Activated CD4-positive, alpha-beta T cell treated with anti-CD3 and anti-CD28 coated beads, Interleukin-2, amount 50 U/mL, for 48 hours (primary cell): ENCODE measurements at places on chromosomes 1 and 21.
A peak's percentile ranks its signal among the peaks of the same experiment; 100 is the strongest.

DNA sequence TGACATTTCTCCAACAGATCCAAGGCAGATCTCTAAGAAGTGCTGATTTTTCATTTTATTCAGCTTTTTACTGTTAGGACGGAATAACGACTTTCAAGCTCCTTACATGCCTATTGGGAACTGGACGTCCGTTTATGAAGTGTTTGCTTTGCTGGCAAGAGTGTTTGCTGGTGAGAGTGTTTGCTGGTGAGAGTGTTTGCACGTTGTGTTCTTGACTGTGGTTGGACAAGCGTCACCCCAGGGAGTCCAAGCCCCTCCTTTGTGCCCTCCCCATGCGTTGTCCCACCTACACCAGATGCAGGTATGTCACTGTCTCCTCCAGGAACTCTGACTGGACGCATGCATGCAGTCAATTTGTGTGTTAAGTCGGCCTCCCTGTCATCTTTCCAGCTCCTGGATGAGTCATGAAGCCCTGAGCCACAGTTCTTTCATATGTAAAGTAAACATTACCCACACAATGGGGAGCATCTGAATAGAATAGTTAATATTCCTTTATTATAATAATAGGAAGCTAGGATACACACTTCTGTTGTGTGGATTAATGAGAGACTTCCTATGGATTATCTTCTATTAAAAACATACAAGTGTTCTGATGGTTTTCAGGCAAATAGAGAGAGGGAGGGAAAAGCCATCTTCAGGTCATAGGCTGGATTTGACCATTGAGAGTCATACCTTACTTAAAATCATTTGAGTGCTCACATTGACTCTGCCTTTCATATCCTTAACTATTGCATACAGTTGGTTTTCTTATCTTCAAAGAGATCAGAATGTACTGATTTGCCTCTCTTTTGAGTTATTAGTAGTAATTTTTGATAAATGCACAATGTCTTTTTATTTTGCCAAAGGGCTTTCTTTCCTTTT lies 119.2 kb downstream of the GALNT2 start:
- DNase-seq = peak; percentile 21

DNA sequence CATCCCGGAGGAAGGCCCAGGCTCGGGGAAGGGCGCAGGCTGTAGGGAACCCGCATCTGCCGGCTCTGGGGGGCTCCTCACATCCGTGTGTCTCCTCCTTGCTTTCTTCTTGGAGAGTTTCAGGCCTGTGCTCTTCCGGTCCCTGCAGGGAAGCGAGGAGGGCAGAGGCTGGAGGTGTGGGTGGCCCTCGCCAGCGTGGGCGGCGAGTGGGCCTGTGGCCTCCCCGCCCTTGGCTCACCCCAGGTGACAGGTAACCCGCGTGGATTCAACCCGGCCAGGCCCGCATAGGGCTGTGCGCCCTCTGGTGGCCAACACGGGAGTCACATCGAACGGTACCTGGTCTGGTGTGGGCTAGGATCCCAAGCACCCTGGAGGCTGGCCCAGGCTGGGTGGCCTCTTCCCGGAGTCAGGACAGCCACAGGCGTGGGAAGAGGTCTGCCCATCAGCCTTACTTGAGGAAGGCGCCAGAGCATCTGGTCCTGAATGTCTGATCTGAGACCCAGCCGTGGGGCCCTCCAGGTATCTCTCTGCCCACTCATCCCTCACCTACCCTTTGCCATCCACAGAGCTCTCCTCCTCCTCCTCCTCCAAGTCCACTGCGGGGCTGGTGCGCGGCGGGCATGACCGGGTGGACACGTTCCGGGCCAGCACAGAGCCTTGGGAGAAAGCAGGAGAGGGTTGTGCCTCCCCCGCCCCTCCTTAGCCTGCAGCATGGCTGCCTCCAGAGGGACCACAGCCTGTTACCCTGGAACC lies 9.6 kb upstream of the TNFRSF25 start:
- DNase-seq = peak; percentile 78

- no peak for DNase-seq
Observed at GRCh38 chr21:27154451-27155129, 187.7 kb upstream of the ADAMTS5 start.

GRCh38 chr21:30234643-30235042 lies 18.7 kb upstream of the CLDN8 start:
- no peak for DNase-seq

DNA sequence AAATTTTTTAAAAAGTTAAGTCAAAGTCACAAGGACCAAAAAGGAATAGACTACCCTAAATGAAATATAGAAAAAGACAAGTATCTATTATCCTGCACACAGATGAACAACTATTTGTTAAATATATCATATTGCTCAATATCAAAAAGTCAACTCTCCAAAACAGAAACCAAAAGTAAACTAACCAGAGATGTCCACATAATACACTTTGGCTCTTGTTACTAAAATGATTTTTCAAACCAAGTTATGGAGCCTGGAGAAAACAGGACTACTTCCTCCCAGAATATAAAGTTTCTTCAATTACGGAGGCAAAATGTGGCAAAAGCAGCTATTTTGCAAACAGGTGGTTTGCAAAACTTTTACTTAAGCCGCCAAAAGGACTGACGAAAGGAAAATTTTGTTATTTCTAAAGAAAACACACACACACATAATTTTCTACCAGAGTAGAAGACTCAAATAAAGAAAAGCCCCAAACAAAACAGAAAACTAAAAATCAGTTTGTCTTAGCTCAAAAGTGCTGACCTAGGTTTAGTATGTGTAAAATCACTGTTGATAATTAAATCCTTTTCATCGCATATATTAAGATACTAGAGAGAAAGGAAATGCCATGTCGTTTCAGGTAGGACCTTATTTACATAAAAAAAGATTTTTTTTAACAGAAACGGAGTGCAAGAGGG lies 1.1 kb downstream of the DPYD start:
- no peak for DNase-seq

- no peak for DNase-seq
Observed at GRCh38 chr1:22286491-22286890, 143.6 kb upstream of the WNT4 start.

DNA sequence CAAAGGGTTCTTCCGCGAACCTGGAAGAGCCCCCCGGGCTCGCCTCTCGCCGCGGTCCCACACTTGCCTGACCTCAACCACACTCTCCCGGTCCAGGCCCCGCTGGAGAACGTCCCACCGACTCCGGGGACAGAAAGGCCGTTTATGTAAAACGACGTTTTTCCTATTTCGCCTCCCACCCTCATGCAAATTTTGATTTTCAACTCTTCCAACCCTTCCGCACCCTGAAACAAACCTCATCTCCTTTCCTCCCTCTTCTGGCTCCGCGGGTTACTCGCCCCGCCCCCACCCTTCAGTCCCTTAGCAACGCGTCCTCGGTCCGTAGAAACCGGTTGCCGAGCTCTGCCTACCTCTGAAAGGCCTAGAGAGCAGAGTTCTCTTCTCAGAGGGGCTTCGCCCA lies at the start of gene C1orf141:
C1orf141 (minus strand) TSS at position 276 of the 400 bp plus-strand sequence. CDS start 7,730 bp downstream, outside the sequence.
- peak; percentile 26 for DNase-seq

- DNase-seq = peak; percentile 5
Observed at GRCh38 chr1:46102769-46103476, 29.5 kb downstream of the PIK3R3 start.

- DNase-seq = no peak
Observed at GRCh38 chr1:167429612-167430011, 88.7 kb downstream of the CD247 start.

DNA sequence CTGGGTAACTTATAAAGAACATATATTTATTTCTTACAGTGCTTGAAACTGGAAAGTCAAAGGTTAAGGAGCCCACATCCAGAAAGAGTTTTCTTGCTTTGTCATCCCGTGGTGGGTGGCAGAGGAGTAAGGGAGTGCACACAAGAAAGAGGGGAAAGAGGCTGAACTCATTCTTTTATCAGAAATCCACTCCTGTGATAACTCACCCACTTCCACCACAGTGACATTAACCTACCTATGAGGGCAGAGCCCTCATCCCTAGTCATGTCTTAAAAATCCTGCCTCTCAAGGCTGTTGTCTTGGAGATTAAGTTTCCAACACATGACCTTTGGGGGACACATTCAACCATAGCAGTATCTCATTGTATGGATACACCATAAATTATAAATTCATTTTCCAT lies 32.5 kb upstream of the RGS4 start:
- no peak for DNase-seq

DNA sequence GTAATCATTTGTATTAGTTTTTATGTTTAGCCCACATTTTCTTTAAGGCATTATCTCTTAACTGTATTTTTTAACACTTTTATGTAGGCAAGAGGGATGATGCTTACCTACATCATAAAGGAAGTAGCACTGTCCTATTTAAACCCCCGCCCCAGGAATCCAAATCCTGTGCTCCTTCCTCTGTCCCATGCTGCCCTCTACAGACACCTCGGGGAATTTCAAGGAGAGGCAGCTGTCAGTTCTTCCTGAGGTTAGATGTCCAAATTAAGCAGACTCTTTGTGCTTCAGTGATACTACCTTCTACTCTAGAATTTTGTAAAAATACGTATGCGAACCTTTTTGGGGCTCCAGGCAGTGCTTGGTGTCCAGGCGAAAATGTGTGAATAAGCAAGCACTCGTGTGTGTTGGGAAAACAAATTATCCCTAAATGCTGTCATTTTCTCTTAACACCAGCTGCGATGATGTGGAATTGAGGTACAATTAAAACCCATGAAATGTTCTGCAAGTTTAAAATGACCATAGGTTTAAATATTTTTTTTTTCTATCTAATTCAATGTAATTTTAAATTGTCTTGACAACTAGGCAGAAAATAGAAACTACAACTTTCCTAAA lies 19.2 kb downstream of the CRCT1 start:
- DNase-seq = peak; percentile 60

GRCh38 chr1:231690059-231690458 lies 63.5 kb downstream of the DISC1 start:
- DNase-seq = no peak
